NCI-H1092 treated with DMSO at 0.1 percent for 48 hours (cell line): ENCODE measurements at places on chromosomes 2 and 18.

DNA sequence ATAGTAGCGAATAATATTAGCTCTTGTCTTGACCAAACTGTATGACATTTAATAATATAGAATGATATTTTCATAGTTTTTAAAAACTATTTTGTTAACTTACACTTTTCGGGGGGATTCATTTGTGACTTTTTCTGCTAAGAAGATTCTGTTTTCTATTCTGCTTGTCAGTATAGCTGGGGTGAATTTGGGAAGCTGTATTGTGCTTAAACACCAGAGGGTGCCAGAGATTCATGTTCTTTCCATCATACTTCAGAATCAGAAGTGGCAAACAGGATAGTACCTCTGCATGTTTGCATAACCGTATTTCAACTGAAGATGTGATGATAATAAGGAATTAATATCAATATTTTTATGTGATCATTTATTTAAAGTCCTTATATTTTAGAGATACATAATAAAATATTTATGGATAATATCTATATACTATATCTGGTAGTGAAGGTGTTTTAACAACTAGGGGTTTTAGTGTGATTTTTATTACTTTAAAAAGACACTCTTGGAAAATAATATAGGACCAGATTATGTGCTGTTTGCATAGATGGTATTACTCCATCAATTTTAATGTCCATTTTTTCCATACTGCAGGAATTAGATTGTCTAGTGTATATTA lies 81.0 kb downstream of the TAF4B start:
- peak; percentile 74 for DNase-seq

DNA sequence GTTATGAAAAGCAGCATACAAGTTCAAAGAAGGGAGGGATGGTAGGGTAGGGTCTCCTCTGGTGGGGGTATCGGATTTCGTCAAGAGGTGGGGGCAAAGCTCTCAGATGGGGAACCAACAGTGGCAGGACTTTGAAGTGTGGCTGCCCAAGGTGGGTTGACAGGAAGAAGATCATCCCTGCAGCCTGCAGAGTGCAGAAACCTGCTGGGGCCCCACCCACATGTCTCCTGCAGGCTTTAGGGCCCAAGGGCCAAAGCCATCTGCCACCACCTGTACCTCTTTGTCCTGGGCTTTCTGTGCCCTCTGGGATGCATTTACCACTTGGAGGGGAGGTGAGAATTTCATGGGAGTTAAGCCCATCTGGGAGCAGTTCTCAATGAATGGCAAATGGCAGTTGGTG lies 42.7 kb downstream of the KCNF1 start:
- DNase-seq = no peak

GRCh38 chr2:26687801-26688200 lies 4.7 kb upstream of the KCNK3 start:
- peak; percentile 88 for DNase-seq

- no peak for DNase-seq
These were observed 14.3 kb downstream of the PAX3 start for GRCh38 chr2:222284466-222284865.

- peak; percentile 25 for DNase-seq
These were observed 1304.3 kb upstream of the DDX18 start for GRCh38 chr2:116510117-116510671.

- no peak for DNase-seq
These were observed 2.9 kb downstream of the ANKRD12 start for GRCh38 chr18:9139400-9140039.

DNA sequence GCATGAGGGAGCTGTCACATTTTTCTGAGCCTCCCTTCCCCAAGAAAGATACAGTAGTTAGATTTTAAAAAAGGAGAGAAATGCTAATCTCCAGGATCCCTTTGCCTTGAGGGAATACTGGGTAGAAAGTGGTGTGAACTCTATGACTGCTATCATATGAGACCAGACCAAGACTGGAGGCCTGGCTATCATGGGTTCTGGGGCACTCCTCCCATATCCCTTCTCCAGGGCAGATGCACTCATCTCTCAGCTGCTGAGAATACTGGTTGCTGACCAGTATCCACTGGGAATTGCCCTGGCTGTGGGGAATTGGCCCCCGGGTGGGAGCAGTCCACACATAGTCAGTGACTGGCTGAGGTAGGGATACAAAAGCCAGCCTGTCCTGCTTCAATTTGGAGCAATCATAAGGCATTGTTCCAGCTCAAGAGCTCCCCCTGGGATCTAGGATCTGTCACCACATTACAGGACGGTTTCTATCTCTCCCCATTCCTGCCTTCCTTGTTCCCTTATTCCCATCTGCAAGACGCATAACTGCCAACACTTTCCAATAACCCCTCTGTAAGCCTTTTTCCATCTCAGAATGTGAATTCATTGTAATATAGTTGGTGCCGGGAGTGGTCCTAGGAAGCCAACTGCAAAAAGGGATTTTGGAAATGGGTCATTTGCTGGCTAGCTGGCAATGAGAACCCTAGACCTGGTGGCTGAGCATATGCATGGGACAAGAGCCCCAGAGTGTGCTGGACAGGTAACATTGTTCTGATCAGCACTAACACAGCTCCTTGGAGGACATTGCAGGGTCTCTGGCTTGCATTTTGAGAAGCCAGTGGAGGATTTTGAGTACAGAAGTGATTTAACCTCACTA lies 35.4 kb upstream of the REEP1 start:
- no peak for DNase-seq
